Activated naive CD8-positive, alpha-beta T cell treated with anti-CD3 and anti-CD28 coated beads, Interleukin-2, amount 50 U/mL, for 24 hours (primary cell): ENCODE measurements at places on chromosomes 6 and 20.
A peak's percentile ranks its signal among the peaks of the same experiment; 100 is the strongest.

DNA sequence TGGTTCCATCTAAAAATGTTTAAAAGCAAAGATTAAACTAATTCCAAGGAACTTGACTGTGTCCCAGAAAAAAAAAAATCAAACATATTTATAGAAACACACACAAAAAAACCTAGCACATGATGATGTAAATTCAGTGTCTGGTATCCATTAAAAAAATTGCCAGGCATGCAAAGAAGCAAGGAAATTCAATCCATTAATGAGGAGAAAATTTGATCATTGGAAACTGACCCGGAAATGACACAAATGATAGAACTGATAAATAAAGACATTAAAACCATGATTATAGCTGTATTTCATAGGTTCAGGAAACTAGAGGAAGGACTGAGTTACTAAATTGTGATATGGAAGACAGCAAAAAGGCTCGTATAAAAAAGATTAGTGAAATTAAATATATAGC is 34.7 kb downstream of the PDYN start:
- no peak for DNase-seq

DNA sequence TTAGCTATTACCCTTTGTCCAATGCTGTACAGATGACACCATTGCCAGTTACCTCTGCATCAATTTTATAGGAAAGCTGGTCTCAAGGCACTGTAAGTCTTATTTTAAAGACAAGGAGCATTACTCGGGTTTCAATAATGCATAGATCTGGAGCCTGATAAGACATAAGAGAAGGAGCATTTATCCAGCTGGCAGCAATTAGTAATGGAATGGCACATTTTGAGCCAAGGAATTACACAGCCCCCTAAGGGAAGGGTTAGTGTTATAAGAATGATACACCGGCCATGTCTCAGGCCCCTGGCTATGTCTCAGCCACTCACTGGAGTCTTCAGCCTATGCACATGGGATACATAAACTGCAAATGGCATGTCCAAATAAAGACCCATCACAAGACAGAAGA is 23.1 kb upstream of the TMEM242 start:
- no peak for DNase-seq

- DNase-seq, result no peak
Observed at GRCh38 chr20:19761326-19761725, 3.3 kb downstream of the RIN2 start.

GRCh38 chr6:117497237-117497636 is 14.8 kb downstream of the DCBLD1 start:
- no peak for DNase-seq

- DNase-seq, result peak; percentile 49
Observed at GRCh38 chr20:13430346-13431002, 208.3 kb downstream of the TASP1 start.

GRCh38 chr6:56250266-56250665 is 2.9 kb upstream of the COL21A1 start:
- no peak for DNase-seq

GRCh38 chr6:38822963-38823362 is 107.9 kb downstream of the DNAH8 start:
- DNase-seq, result no peak
